ENCODE measurements at places on chromosomes 1 and 21. TPM values are rescaled to one million over a fixed set of nuclear protein-coding genes. Genes with fewer than 3 reads are reported as not detected.

ZNF692 gene
- 23.9 TPM for total RNA-seq

PIGR gene
- total RNA-seq: not detected

PADI2 gene
- total RNA-seq: 1.6 TPM

RBP7 gene
- total RNA-seq: 404 TPM

LRRC38 gene
- total RNA-seq: 0.56 TPM

MYCL gene
- 1.3 TPM for total RNA-seq

DNA sequence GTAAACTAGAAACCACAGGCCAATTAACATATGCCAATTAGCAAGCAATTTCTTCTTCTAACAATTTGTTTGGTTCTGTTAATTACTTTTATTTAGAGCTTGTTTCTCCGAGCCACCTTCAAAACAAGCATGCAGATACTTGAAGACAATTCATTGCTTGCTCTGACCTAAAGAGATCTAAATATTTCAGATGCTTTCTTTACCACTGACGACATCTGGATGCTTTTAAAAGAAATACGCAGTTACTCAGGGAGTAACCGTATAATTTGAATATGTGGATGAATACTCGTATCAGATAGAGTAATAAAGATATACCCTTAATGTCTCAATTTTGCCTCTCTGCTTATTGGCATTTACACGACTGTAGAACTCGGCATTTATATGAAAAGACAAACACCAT lies 390.0 kb downstream of the DISC1 start:
- DNase-seq: no peak

DNA sequence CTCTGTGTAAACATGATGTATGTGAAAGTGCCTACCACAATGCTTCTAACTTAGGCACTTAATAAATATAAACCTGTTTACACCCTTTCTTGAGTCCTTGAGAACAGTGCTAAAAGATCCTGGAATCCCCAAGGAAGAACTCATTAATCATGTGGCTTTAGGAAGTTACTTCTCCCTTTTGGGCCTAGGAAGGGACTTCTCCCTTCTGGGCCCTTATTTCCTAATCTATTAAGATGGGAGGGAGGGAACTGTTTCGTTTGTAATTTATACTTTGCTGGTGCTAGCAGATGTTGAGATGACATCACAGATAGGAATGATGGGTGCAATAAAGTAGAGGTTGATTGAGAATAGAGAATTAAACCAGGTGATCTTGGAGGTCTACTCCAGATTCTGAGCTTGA lies 1.2 kb downstream of the BTF3L4 start:
- no peak for DNase-seq

DNA sequence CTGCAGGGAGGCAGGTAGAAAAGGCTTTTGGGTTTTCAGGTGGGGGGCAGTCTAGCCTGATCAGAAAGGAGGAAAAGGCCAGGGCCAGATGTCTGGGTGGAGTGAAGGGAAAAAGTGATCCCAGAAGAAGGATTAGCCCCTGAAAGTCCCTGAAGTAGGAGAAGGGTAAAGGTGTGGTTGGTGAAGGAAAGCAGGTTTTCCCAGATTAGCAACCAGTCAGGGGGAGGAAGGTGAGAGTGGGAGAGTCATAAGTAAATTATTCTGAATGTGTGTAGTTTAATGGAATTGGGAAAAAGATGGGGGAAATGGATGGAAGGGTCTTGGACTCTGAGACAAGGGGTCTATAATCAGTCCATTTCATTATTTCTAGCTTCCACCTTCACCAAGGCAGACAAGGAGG lies 647 bp upstream of the SPRR1A start:
- no peak for DNase-seq

DNA sequence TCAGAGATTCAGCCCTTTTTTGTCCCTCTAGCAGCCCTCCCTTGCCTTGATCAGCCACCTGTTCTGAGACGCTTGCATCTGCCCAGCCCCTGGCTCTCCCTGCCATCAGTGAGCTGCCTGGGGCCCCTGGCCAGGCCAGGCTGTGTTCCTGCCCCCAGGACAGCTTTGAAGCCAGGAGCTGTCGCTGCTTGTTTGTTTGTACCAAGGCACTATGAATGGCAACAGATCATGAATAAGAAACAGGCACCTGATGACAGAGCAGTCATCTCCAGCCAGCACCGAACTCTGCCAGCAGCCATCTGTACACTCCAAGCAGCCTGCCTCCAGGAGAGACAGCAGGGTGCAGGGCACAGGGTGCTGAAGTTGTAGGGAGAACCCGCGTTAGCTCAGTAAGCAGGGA lies 8.1 kb upstream of the VWA5B1 start:
- no peak for DNase-seq

DNA sequence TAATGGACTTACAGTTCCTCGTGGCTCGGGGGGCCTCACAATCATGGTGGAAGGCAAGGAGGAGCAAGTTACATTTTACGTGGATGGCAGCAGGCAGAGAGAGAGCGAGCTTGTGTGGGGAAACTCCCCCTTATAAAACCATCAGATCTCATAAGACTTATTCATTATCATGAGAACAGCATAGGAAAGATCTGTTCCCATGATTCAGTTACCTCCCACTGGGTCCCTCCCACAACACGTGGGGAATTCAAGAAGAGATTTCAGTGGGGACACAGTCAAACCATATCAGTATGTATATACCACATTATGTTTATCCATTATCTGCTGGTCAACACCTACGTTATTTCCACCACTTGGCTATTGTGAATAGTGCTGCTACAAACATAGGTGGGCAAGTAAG lies 352.3 kb upstream of the B3GALT2 start:
- no peak for DNase-seq

GRCh38 chr1:33288976-33289857 lies 31.7 kb downstream of the A3GALT2 start:
- DNase-seq: no peak

- DNase-seq: no peak
Measured at GRCh38 chr1:22225858-22226589, 83.1 kb upstream of the WNT4 start.

DNA sequence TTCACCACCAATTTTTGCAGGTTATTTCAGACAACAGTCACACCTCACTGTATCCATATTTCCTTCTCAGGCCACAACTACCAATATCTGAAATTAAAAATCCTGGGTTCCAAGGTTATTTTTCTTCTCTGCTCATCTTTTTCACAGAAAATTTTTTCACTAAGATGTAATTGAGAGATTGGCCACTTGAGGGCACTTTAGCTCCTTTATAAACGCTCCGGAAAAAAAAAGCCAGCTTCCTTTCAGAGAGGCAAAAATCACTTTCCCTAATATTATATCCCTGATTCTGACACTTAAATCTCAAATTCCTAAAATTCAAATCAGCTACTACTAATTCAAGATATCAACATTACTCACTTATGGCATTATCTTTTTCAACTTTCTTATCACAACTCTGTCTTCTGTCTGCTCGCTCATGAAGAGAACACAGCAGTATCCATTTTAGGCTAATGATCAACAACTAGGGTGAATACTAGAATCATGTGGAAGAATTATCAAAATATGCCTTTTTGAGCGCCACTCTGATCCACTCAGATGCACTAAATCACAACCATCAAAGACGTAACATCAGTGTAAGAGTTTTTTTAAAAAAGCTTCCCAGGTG lies 101.4 kb upstream of the RGS1 start:
- DNase-seq: no peak

GRCh38 chr1:246602194-246602593 lies 35.9 kb downstream of the CNST start:
- no peak for DNase-seq

GRCh38 chr1:227892489-227893299 lies 55.0 kb downstream of the WNT9A start:
- DNase-seq: no peak

GRCh38 chr1:101363891-101364318 lies 127.1 kb downstream of the S1PR1 start:
- DNase-seq: no peak

- no peak for DNase-seq
Measured at GRCh38 chr1:15262706-15263105, 15.7 kb downstream of the FHAD1 start.

- DNase-seq: no peak
Measured at GRCh38 chr1:203167026-203167912, 8.4 kb downstream of the MYBPH start.

DNA sequence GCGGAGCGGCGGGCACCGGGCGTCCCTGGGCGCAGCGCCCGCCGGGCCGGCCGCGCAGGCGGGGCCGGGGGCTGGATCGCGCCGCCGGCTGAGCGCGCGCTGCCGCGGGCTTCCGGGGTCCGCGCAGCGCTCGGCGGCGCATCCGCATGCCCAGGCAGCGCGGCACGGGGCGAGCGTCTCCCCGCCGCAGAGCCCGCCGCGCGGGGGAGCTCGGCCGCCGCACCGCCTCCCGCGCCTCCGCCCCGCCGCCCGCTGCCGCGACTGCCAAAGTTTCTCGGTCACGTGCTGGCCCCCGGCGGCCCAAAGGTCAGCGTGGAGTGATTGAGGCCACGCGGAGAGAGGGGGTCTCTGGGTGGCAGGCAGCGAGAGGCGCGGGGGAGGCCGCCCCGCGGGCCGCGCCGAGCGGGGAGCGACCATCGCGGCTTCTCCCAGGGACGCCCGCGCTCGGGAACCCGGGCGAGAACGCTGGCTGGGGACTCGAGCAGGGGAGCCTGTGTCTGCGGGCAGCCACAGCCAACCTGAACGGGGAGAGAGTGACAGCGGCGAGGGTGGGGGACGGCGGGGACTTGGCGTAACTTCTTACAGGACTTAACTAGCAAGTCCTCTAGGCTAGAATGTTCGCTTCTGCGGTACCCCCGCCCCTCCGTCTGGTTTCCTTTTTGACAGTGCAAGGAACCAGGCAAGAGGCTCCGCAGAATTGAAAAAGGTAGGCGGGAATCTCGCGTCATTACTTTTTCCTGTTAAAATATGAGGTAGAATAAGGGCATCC lies at the start of gene ILDR2:
Gene ILDR2, minus strand, starts transcription at position 180 of the 769 bp plus-strand sequence. CDS start 272 bp downstream, outside the sequence.
- DNase-seq: no peak

DNA sequence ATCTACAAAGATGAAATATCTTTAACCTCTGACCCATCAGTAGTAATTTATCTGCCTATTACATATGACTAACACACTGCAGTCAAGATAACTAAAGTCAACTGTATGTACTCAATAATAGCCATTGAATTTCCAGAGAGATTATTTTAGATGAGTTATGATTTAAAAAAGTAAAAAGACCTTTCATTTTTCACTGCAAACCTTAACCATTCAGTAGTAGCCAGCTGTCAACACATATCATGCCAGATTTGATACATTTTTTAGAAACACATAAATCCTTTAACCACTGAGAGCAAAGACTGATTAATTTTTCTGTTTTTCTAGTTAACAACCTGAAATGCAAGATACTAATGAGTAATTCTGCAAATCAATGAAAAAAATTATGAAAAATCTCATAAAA lies 31.0 kb downstream of the PALMD start:
- DNase-seq: no peak
